Activated gamma-delta T cell treated with anti-CD3 and anti-CD28 coated beads, Interleukin-2, amount 50 U/mL, for 16 hours (primary cell): ENCODE measurements at places on chromosomes 11 and 22.

DNA sequence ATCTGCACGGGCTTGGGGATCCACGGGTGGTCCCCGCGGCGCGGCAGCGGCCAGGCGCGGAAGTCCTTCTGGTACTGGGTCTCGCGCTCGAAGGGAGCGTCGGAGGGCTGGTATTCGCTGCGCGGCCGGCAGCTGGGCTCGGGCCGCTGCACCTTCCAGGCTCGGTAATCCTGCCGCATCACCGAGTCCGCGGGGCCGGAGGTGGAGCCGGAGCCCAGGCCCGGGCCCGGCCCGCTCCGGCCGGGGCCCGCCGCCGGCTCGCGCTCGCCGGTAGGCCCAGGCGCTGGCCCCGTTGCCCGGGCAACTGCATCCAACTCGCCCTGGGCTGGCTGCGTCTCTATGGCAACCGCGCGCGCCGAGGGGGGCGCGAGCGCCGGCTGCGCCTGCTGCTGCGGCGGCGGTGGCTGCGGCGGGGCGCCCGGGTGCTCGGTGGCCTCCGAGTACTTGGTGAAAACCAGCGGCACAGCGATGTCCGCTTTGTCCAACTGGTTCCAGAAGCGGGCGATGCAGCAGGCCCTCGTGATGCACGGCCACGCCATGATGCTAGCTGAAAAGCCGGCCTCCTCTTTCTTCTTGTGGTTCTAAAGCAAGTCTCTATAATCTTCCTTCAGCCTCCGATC, 897 bp downstream of the MAP6 start:
- no peak for DNase-seq

DNA sequence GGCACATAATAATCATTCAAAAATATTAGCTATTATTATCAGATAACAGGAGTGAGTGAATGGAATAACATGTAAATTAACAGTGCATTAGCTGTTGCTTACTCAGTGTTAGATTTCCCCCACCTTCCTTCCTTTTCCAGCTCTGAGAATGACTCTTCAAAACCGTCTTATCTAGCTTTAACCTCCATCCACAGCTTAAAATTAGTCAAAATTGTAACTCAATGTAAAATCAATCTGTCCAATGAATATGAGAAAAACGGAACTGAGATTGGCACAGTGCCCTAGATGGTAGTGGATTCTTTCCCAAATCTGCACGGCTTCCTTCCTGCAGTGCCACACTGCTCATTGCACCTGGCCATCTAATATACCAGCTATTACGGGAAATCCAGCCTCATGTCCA, 156.8 kb upstream of the BDNF start:
- no peak for DNase-seq

- no peak for DNase-seq
Measured at GRCh38 chr22:24103301-24103700, 78.0 kb upstream of the SUSD2 start.

DNA sequence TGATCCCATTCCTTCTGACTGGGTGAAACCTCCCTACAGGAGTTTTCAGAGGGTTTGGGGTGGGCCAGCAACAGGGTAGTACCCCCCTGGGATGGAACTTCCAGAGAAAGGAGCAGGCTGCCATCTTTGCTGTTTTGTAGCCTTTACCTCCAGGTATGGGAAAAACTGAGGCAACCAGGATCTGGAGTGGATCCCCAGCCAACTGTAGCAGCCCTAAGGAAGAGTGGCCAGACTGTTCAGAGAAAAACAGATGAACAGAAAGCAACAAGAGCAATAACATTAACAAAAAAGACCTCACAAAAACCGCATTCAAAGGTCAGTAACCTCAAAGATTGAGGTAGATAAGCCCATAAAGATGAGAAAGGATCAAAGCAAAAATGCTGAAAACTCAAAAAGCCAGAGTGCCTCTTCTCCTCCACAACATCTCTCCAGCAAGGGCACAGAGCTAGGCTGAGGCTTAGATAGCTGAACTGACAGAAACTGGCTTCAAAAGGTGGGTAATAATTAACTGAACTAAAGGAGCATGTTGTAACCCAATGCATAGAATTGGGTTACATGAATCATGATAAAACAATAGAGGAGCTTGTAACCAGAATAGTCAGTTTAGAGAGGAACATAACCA, 1288.6 kb upstream of the CNTN5 start:
- no peak for DNase-seq

DNA sequence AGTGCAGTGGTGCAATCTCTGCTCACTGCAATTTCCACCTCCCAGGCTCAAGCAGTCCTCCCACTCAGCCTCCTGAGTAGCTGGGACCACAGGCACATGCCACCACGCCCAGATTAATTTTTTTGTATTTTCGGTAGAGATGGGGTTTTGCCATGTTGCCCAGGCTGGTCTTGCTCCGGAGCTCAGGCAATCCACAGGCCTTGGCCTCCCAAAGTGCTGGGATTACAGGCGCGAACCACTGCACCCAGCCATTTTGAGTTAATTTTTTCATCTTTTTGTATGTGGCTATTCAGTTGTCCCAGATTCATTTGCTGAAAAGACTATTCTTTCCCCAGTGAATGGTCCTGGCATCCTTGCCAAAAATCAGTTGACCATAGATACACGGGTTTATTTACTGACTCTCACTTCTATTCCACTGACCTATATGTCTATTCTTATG, 63.6 kb downstream of the MAPK1 start:
- DNase-seq, result no peak

GRCh38 chr11:74318241-74318932, 6.9 kb upstream of the P4HA3 start:
- no peak for DNase-seq

GRCh38 chr11:17378655-17379054, 9.8 kb downstream of the KCNJ11 start:
- no peak for DNase-seq

- DNase-seq, result no peak
Measured at GRCh38 chr11:83265331-83265730, 20.8 kb downstream of the CCDC90B start.

DNA sequence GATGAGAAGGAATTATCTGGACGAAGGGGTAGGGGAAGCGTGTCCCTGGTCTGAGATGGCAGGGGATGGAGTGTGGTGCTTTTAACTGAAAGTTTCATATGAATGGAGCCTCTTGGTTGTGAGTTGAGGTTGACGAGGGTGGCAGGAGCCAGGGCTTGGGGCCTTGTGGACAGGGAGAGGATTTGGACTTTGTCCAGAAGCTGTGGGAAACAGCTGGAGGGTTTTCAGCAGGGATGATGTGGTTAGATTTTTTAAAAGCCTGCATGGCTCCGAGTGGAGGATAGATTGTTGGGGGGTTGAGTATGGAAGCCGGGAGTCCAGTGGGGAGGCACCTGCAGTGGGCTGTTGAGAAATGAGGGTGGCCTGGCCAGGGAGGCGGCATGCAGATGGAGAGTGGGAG, 24.8 kb downstream of the MYO7A start:
- DNase-seq, result no peak

- no peak for DNase-seq
Measured at GRCh38 chr11:35056391-35057093, 82.4 kb upstream of the CD44 start.

GRCh38 chr11:86717817-86718501, 45.5 kb upstream of the ME3 start:
- DNase-seq, result no peak

DNA sequence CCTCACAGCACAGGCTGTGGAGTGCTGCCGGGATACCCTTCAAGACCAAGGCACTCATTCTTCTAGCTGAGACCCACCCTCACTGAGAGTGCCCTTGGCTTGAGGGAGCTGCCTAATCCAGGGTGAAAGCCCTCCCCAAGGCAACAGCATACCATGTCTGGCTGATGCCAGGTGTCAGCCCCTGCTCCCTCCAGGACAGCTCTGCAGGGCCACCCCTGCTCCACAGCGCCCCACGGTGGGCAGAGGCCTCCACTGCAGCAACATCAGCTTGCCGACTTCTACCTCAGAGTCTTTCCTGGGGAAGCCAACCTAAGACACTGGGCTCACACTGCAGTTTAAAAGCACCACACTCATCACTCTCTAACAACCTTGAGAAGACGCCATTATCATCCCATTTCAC, 29.0 kb downstream of the TTLL1 start:
- DNase-seq, result no peak

DNA sequence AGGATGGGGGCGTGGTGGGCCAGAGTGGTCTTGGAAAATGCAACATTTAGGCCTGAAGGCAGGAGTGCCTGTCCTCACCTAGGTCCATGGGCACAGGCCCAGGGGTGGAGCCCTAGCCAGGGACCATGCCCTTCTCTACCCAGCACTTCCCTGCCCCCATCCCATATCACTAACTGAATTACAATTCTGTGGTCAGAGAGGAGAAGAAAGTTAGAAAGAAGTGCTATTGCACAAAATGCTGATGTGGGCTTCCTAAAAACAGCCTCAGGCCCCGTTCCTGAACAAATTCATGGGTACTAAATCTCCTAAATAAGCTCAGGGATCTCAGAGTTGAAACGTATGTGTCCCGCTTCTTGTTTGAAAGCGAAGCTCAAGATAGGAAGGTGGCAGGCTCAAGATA, 3.5 kb upstream of the ASRGL1 start:
- DNase-seq, result no peak

DNA sequence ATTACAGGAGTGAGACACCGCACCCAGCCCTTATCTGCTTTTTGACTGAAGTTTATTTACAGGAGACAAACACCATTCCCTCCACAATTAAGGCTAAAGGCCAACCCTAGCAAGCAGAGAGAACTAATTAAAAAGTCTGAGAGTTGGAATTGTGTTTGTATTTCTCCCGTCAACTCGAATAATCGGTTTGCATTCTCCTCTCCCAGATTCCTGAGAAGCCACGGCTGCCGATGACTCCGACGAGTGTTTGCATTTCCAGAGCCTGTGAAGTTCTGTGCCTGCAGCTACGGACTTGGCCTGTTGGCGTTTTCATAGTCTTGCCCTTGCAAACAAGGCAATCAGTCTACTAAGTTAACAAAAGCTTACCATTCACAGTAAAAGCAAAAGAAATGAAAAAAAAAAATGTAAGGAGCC, 73.2 kb upstream of the NUP50 start:
- no peak for DNase-seq

DNA sequence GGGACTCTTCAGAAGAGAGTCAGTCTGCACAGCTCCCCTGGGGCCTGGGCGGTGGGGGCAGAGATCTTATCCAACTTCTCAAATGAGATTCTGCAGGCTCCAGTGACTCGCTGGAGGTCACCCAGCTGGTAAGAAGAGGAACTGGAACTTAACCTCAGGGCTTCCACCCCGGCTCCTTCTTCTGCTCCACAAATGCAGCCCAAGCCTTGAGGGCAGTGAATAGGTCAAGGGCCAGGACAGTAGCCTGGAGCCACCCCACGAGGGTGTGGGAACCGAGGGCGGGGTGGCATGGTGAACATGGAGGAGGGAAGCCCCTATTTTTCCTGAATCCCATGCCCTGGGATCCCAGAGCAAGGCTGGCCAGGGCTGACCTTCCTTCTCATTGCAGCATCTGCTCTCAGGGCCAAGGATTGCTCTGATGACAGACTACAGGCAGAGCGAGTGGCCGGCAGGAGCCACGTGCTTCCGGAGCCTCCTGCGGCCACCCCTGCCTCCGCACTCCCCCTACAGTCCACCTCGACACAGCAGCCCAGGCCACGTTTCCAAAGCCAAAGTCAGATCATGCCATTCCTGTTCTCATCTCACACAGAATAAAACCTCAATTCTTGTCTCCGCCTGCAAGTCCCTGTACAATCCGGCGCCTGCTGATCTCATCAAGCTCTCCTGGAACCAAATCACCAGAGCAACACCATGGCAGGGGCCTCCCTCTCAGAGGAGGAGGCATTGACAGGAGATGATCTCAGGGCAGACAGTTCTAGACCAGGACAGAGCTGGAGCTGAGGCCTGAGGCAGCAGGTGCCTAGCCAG, 21.1 kb upstream of the UPK3A start:
- DNase-seq, result no peak

DNA sequence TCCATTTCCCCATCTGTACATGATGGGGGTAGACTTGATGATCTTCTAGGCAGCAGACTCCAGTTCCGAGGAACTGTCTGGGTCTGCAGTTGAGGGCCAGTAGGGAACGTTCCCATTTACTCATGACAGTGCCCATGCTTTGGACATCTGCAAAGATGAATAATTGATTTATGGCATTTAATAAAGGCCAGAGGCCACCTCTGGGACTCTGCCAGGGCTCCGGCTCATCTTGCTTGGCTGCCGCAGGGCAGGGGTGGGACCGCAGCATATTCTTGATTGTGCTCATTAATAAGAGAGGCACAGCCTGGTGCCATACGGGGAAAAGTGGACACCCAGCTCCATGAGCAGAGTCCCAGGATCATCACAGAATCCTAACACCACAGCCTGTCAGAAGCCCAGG, 28.1 kb upstream of the KLHL35 start:
- DNase-seq, result no peak

DNA sequence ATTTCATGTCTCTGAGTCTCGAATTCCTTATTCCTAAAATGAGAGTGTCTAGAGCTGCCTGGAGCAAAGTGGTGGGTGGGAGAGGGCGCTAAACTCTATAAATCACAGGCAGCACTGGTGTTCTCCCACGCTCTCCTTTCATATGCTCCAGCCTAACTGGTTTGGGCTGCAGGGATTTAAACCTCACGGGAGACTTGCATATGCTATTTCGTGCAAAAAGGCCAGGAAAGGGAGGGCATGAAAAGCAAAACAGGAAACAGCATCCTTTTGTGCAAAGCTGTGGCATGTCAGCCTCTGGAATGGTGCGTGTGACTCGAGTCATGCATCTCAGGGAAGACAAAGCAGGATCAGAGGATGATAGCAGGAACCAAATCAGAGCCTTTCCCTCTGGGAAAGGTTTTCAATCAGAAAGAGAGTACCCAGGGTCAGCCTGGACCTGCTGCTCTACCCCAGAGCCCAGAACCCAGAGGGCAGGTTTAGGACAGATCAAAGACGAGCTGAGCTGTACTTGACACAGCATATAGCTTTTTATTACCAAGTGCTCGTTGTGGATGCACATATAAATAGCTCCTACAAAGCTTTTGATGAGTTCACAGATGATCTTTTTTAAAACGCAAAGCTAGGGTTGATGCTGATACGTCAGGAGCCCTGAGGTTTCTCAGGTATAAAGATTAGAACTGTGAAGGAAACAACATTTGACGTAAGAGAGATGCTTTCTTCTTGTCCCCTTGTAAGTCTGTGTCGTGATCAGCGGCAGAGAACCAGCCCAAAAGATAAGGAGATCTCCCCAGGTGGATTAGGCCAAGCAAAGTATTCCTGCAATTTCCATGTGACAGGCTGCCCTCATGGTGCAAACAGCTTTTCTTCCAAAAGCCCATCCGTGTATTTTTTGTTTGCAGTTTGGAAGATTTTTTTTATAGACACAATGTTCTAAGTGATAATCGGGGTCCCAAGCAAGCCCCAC, 46.2 kb upstream of the YWHAH start:
- DNase-seq, result no peak

GRCh38 chr11:69232821-69233743, 60.9 kb upstream of the MYEOV start:
- no peak for DNase-seq

- no peak for DNase-seq
Measured at GRCh38 chr11:19674836-19675235, 37.8 kb upstream of the NAV2 start.

GRCh38 chr11:43576803-43577521, 103.6 kb upstream of the HSD17B12 start:
- no peak for DNase-seq

DNA sequence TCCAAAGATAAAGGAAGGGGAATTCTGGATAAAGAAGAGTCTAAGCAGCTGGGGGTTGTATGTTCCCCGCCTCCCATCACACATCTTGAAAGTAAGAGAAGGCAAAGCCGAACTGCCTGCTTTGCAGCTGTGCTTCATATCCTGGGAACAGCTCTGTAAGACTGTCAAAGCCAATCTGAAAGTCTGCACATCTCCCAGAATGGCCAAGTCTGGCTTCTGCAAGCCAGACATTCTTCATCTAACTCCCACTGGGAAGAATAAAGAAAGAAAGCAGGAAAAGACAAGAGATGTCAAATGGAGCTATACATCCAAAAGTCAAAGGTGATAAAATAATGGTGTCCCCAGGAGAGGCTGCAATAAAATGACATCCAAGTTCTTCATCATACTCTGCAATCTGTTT, 15.4 kb downstream of the MORC2 start:
- DNase-seq, result no peak
